CD4-positive, alpha-beta T cell treated with Interferon gamma for 1 hour (primary cell): ENCODE measurements at places on chromosomes 4 and X.

- no peak for DNase-seq
These were observed 41.6 kb downstream of the TMEM165 start for GRCh38 chr4:55437356-55437796.

DNA sequence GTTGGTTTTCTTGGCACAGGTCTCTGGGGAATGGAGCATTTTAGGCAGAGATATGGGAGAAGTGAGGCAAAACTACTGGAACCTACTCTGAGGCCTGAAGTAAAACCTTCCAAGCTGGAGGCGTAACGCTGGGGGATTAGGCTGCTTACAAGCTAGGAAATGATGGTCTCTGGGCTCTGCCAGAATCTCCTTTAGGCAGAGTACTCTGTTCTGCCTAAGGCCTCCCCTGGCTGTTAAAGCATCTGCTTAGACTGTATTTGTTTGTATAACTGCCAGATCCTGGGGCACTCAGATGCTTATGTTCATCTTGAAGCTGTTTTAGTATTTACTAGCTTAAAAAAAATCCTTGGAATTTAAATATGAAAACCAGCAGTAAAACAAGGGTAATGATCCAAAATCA is 822.2 kb downstream of the RPA4 start:
- DNase-seq: no peak

DNA sequence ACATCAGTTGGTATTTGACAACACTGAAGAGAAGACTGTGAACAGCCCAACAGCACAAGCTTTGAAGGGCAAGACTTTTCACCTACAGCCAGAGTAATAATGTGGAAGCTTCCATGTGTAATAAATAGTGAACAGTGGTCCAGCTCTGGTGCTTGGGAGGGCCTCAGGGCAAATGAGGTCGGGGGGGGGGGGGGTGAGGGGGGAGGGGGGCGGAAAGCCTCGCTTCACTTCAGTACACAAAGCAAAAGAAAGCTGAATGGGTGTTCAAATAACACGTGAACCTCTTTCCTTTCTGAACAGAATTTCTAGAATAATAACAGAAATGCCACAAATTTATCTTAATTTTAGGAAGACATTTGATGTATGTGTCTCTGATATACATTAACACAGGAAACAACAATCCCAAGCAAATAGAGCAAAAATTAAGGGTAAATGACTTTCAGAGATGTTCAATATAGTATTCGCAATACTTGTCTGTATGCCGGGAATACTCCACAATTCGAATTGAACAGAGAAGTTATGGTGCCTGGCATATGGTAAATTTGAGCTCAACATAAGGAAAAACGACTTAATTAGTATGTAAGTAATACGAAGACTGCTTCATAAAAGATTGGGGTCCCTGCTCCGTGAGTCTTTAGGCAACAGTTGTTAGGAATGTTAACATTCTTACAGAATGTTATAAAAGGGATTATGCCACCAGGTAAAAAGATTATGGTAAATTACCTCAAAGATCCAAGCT is 92.6 kb downstream of the FRYL start:
- DNase-seq: no peak

DNA sequence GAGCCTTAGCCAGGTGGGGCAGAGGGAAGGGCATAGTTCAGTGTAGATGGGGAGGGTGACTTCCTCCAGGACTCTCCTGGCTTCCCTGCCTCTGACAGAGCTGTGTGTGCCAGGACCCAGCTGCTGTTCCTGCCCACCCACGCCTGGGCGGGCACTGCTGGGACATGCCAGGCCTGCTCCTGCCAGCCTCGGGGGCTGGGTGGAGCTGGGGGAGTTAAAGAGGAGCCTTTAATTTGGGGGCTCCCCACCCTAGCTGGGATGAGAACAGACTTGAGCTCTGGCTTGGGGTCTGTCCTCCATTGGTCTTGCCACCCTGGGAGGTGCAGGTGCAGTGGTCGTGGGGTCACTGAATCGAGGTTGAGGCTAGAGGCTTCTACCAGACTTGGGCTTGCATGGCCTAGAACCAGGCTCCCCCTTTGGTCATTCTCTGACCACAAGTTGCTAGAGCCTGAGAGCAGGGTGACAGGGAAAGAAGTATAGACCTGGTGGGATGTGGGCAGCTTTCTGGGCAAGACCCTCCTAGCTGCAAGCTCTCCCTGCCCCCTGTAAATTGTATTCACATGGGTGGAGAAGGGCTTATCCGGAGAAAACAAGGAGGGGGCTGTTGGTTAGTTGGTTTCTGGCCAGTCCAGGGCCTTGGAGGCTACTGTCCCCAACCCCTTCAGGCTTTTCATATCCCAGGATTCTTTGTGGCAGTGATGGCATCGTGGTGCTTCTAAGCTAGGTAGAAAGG is 5.7 kb downstream of the EFNB1 start:
- no peak for DNase-seq

DNA sequence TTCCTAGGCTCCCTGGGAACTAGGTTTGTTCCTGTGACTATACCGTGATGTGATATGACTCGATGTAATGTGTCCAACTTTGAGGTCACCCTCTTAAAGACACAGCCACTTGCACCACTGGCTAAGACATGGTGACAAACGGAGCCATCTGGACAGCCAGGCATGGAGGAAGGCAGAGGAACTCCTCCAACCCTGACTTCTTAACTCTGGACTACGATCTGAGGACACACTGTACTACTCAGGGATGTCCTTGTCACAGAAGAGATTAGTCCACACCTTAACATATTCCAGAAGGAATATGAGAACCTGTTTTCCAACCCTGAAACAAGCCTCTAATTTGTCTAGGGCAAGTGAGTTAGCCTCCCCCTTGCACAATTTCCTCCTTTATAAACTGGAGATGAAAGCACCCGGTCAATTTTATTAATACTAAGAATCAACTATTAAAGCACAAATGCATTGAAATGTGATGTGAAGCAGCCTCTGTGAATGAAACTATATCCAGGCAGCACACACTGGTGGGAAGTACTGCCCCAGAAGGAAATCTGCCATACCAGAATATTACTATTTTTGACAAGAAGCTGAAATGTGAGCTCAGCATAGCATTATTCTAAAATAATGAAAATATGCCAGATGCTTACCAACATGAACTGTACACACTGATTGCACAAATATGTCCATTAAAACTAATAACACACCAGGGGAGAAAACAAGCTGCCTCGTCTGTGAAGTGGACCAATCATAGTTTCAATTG is 47.3 kb downstream of the TSPAN5 start:
- DNase-seq: no peak

- DNase-seq: no peak
These were observed 21.0 kb upstream of the BMP15 start for GRCh38 chrX:50889582-50889981.

DNA sequence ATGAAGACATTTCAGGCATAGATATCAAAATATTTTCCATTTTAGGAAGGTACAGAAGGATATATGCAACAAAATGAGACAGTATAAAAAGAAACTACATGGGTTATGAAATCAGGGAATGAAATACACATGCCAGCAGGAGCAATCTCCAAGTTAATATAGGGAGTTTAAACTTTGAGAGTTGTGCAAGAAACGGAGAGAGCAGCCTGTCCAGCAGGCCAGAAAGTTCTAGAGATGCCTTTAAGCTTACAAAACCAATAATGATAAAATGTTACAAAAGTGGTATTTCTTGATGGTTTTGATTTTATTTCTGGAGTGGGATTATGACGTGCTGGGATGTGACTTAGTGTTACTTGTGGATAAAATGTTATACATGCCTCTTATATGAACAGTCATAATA is 2047.9 kb downstream of the ARAP2 start:
- no peak for DNase-seq

DNA sequence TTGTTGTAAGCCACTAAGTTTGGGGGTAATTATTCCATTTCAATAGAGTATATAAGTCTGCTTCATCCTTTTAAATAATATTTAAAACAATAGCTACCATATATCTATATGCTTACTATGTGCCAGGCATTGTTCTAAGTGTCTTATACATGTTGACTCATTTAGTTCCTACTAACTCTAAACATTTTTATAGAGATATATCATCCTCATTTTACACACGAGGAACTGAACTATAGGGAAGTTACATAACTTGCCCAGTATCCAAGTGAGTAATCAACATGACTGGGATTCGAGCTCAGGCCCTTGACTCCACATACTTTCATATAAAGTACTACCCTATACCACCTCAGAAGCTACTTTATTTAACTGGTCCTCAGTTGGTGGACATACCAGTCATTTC is 175.3 kb upstream of the RAI2 start:
- DNase-seq: no peak

GRCh38 chrX:69070949-69071650 is 94.2 kb downstream of the PJA1 start:
- no peak for DNase-seq
